Activated CD8-positive, alpha-beta T cell treated with anti-CD3 and anti-CD28 coated beads for 36 hours (primary cell): ENCODE measurements at places on chromosomes 16 and 17. TPM values are rescaled to one million over a fixed set of nuclear protein-coding genes. Genes with fewer than 3 reads are reported as not detected.

Gene MMP2
- not detected for total RNA-seq

Gene LPCAT2
- not detected for total RNA-seq

Gene KRTAP4-6
- total RNA-seq: not detected

Gene OTOP2
- not detected for total RNA-seq

Gene TMEM100
- not detected for total RNA-seq

DNA sequence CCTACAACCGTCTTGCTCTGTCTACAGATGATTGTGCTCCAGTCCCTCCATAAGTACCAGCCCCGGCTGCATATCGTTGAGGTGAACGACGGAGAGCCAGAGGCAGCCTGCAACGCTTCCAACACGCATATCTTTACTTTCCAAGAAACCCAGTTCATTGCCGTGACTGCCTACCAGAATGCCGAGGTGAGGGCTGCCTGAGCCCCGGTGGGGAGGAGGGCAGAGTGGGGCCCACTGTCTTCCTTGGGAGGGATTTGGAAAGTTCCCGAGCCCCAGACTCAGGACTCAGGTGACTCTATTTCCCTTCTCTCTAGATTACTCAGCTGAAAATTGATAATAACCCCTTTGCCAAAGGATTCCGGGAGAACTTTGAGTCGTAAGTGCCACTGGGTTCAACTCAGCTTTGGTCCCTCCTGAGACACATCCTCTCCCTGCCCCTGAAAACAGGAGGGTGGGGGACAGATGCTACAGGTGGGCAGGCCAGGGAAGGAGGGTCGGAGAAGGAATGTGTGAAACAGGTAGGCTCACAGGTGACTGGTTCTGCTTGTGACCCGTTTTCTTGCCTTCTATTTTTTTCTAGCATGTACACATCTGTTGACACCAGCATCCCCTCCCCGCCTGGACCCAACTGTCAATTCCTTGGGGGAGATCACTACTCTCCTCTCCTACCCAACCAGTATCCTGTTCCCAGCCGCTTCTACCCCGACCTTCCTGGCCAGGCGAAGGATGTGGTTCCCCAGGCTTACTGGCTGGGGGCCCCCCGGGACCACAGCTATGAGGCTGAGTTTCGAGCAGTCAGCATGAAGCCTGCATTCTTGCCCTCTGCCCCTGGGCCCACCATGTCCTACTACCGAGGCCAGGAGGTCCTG, 11.4 kb downstream of the TBX21 start:
- DNase-seq: no peak
- H3K4me3 ChIP-seq: no peak overlapping the region
- H3K36me3 ChIP-seq: peaks cover 62% of the 10 kb centered on the region
- peak overlapping the region; percentile 34 for H3K27ac ChIP-seq
- peaks cover 38% of the 10 kb centered on the region for H3K4me1 ChIP-seq
- H3K27me3 ChIP-seq: no peaks in the 10 kb centered on the region

DNA sequence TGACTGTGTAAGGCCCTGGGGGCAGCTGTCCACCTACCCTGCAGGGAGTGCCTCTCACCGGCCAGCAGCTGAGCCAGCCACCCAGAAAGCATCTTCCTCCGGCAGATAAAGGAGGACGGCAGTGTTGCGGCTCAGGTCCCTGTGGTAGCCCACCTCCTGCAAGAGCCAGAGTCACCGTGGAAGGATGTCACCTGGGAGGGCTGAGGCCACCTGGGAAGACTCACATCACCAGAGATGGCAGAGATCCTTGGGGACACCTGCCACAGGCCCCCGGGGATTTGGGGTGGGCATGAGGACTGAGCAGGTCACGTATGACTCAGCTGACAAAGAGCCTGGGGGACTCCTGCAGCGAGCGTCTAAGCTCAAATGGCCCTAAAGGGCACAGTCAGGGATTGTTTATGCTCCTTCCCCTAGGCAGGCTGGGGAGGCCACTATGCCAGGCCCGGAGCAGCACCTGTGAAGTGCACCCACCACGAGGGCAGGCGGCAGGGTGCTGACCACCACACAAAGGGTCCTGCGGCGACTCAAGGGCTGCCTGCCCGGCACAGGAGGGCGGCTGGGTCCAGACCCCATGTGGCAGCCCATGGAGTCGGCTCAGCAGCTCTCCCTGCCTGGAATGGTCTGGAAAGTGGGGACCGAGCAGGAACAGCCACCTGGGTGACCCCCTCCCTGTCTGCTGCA, 44.1 kb downstream of the TNFRSF13B start:
- no peak for DNase-seq
- H3K4me3 ChIP-seq: no peak overlapping the region
- no peaks in the 10 kb centered on the region for H3K27me3 ChIP-seq
- H3K4me1 ChIP-seq: no peaks in the 10 kb centered on the region

GRCh38 chr17:58488428-58488890, 251 bp upstream of the HSF5 start:
- no peaks in the 10 kb centered on the region for H3K27me3 ChIP-seq
- DNase-seq: no peak
- peak overlapping the region; percentile 43 for H3K4me3 ChIP-seq
- peaks cover 23% of the 10 kb centered on the region for H3K4me1 ChIP-seq
